ENCODE measurements at places on chromosomes 2 and 18.

DNA sequence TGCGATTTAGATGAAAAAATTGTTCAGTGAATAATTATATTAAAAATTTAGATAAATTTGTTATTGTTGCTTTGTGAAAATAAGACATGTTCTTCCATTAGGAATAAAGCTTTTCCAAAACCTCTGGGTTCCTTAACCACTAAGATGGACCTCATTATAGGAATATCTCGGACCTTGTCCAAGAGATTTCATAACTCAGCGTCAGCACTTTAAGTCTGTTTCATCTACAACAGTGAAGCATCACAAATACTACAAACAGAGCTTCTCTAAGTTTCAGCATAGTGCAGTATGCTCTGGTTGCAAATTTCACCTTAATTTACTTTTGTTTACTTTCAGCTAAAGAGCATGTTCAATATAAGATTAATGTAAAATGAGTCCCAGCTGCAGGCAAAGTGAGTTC lies 150.3 kb downstream of the UBE2E3 start:
- no peak overlapping the region for H3K27ac ChIP-seq
- no peaks in the 10 kb centered on the region for H3K4me1 ChIP-seq
- H3K4me3 ChIP-seq, result no peak overlapping the region
- DNase-seq, result no peak
- H3K27me3 ChIP-seq, result no peaks in the 10 kb centered on the region

- H3K4me1 ChIP-seq, result peaks cover 2% of the 10 kb centered on the region
- DNase-seq, result no peak
- H3K4me3 ChIP-seq, result no peak overlapping the region
- H3K27me3 ChIP-seq, result no peaks in the 10 kb centered on the region
- H3K27ac ChIP-seq, result no peak overlapping the region
Measured at GRCh38 chr2:30628341-30628740, 178.9 kb downstream of the CAPN13 start.

GRCh38 chr2:222693837-222694236 lies 22.4 kb downstream of the MOGAT1 start:
- no peaks in the 10 kb centered on the region for H3K27me3 ChIP-seq
- H3K36me3 ChIP-seq, result no peaks in the 10 kb centered on the region

GRCh38 chr2:143560724-143561123 lies 431.5 kb downstream of the ARHGAP15 start:
- no peaks in the 10 kb centered on the region for H3K27me3 ChIP-seq
- H3K36me3 ChIP-seq, result peaks cover 4% of the 10 kb centered on the region
- DNase-seq, result no peak
- peaks cover 29% of the 10 kb centered on the region for H3K4me1 ChIP-seq
- no peak overlapping the region for H3K4me3 ChIP-seq
- H3K27ac ChIP-seq, result no peak overlapping the region

DNA sequence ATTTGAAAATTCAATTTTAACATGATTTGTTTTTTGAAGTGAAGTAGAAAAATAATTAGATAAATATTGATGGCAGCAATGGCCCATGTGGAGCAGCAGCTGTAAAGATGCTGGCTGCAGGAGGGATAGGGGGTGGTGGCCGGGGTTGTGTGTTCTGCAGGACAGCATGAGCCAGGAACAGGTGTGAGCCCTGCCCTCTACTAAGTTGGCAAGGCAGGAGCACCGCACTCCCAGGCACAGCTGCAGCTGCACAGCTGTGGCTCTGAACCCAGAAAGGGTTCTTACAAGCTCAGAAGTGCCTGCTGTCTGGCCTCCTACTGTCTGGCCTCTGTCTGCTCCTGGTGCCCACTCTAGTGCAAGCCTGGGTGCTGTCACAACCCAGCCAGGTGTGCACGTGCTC lies 10.0 kb upstream of the DUSP19 start:
- H3K27ac ChIP-seq, result no peak overlapping the region
- no peaks in the 10 kb centered on the region for H3K36me3 ChIP-seq
- DNase-seq, result no peak
- H3K27me3 ChIP-seq, result no peaks in the 10 kb centered on the region
- H3K4me1 ChIP-seq, result no peaks in the 10 kb centered on the region
